Stimulated activated CD8-positive, alpha-beta memory T cell treated with anti-CD3 and anti-CD28 coated beads, Interleukin-2, amount 100 ng/mL, for 48 hours (primary cell): ENCODE measurements at places on chromosomes 7 and 10.

- DNase-seq: no peak
Measured at GRCh38 chr7:70346844-70347462, 748.7 kb downstream of the AUTS2 start.

GRCh38 chr10:88038268-88038667 lies 174.8 kb downstream of the PTEN start:
- no peak for DNase-seq

DNA sequence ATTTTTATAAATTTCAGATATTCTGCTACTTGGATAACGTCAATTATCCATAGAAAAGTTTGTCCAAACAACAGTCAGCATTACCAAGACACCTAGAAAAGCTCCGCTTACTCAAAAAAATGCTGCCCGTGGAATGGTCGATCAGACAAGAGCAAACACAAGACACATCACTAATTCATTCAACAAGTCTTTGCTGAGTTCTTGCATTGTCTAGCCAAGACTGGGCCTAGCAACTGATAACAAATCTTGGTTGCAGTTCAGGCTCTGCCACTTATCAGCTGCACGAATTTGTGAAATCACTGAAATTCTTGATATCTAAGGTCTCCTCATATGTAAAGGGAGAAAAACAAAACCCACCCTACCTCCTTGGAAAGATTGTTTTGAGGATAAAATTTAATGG lies 168.3 kb downstream of the AKR1D1 start:
- no peak for DNase-seq

- DNase-seq: no peak
Measured at GRCh38 chr10:59373071-59373470, 10.7 kb upstream of the FAM13C start.

DNA sequence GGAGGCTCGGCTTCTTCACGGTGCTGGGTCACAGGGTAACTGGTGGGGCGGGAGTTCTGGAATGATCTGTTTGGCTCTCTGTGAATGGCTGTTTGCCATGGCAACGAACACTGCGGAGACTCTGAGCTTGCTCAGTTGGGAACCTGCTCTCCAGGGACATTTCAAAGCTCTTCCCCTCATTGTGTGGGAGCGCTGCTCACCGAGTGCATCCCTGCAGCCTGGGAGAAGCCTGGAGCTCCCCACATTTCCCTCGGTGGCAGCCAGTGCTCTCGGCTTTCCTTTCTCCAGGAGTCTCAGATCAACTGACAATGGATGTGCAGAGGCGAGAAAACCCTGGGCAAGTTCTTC lies 57.6 kb upstream of the CACUL1 start:
- no peak for DNase-seq

DNA sequence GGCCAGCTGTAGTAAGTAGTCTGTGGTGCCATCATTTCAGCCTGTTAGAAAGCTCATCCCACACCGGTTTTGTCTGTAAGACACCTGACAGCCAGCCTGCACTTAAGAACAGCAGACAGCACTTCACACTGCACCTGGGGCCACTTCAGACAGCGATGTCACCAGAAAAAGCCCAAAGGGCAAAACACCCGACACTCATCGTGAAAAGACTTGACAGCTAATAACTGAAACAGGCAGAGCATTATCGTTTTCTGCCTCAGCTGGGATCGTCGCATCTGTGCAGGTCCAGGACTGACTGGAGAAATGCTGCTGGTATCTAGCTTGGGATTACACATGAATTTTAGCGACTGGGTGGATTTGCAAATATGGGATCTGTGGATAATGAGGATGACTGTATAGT lies 16.8 kb upstream of the LAT2 start:
- no peak for DNase-seq

GRCh38 chr10:113647812-113648211 lies 16.0 kb downstream of the NRAP start:
- DNase-seq: no peak

DNA sequence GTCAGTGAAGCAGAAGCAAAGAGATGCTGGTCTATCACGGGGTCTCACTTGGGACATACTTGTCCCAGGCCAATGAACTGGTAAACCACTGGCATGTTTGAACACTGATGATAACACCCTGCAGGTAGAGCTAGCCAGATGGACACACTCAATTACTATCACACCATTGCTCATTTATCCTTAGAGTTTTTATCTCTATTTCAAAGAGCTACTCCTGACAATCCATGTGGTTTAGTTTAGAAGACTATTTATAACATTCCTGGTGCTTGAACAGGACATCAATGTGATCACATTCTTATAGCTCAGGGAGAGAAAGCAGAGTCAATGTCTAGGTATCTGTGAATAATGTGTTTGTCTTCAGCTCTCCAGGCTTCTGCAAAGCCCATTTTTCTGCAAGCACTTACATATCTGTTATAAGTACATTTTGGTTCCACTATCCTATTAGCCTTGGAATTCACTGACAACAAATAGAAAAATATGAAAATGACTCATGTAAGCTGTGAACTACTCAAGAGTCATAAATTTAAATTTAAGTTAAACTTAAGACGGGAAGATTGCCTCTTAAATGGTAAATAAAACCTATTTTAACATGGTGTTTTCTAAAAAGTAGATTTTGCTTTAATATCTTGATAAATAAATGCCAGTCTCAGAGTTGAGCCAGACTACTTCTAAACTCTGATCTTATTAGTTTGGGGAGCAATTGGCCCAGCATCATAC lies 106.7 kb upstream of the MBL2 start:
- DNase-seq: no peak

DNA sequence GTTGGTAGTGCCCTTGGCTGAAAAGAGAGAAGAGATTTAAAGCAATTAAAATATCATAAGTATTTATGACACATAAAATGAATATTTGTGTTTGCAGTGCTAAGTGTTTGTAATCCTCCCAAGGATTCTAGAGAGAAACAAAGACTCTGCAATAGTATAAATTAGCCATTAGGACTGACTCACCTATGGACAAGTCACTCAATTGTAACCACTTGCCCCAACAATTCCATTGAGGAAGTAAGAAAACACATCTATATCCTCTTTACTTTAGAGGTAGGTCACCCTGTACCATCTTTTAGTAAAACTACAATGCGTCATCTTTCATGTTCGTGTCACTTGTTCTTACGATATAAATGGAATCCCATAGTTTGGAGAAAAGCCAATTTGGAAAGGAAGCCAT lies 85.7 kb upstream of the INHBA start:
- DNase-seq: no peak

GRCh38 chr10:109529258-109529657 lies 394.1 kb downstream of the XPNPEP1 start:
- DNase-seq: no peak

GRCh38 chr7:137801003-137801402 lies 45.8 kb downstream of the DGKI start:
- no peak for DNase-seq

DNA sequence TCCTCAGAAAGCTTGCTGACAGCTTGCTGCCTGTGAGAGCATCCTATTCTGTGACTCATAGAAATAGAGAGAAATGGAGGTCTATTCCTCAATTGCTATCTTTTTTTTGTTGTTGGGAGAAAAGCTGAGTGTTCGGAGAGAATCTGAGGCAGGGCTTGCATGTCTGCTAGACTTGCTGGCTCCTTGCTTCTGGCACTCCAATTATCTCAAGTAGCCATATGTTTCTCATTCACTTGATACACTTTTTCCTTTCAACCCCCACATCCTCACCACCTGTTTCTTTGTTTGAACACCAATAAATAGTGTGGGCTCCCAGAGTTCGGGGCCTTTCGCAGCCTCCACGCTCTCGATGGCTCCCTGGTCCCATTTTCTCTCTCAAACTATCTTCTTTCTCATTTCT lies 172.2 kb downstream of the SH2D4B start:
- no peak for DNase-seq

- no peak for DNase-seq
Measured at GRCh38 chr10:122845783-122846332, at the start of gene CUZD1. TSS of gene CUZD1 (minus strand) at chr10:122845857. CDS start at chr10:122845843, 14 bp downstream.

GRCh38 chr7:42945821-42946626 lies 13.8 kb downstream of the MRPL32 start:
- no peak for DNase-seq

GRCh38 chr10:76117949-76118348 lies 686.5 kb downstream of the LRMDA start:
- no peak for DNase-seq

DNA sequence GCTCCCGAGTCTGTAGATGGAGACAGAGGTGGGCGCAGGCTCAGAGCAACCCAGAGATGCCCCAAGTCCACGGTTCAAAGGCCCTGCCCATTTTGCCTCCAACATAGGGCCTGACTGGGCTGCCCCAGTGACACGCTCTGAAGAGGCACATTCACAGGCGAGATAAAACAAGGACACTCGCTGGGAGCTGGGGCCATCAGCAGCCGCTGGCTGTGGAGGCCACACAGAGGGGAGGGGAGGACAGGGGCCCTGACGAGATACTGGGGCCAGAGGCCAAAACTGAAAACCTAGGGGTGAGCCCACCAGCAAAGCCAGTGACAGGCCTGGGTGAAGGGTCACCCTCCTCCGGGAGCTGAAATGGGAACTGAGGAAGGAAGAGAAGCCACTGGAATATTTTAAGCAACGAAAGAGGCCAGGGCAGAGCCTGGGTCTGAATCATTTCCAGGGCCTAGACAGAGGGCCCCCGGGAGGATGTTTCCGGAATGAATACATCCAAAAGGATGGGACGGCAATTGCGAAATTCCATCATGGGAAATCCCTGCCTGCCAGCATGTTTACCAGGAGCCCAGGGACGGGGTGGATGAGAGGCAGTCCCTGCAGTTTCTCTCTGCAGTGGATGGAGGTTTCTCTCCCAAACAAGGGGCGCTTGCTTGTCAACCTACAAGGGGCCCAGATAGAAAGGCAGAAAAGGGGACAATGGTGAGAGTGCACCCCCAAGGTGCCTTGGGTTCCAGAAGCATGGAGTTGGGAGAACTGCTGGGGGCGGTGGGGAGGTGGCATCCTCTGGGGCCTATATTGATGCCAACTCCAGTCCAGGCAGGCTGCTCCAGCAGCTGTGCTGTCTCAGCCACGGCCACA lies 29.0 kb upstream of the HSPA12A start:
- DNase-seq: no peak
